ENCODE measurements at places on chromosomes 6 and 20.

- DNase-seq: no peak
Measured at GRCh38 chr6:71886184-71887005, at the start of gene RIMS1. Gene RIMS1, plus strand, starts transcription at chr6:71886550. Its CDS starts 474 bp downstream, at chr6:71887024.

DNA sequence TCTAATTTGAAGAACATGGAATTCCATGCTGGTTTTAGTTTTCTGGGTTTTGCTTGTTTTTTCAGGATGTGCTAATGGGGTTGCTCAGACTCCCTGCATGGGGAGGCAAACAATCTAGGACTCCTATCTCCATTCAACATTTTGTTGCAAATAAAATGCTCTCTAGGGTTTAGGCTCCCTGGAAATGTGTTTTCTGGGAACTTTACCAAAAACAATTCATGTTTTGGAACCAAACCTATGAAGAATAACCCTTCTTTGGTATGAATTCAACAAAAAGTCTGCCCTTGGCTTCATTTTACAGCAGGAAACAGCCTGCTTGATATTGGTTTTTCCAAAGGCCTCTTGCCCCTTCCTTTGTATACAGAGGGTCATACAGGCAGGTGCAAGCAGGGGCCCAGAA, 217.7 kb downstream of the FOXA2 start:
- no peak for DNase-seq

DNA sequence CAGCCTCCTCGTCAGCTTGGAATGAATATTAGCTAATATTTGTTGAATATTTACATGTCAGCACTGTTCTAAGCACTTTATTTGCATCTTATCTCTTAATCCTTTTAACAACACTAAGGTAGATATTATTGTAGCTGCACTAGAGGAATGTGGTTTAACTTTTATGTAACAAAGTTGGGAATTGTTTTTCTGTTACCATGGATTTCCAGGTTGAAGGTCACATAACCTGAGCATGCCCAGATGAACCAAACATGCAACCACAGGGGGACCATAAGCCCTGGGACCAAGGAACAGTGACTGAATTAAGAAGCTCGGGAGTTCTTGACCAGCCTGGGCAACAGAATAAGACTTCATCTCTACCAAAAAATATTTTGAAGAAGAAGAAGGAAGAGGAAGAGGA, 29.1 kb upstream of the YWHAB start:
- DNase-seq: no peak

DNA sequence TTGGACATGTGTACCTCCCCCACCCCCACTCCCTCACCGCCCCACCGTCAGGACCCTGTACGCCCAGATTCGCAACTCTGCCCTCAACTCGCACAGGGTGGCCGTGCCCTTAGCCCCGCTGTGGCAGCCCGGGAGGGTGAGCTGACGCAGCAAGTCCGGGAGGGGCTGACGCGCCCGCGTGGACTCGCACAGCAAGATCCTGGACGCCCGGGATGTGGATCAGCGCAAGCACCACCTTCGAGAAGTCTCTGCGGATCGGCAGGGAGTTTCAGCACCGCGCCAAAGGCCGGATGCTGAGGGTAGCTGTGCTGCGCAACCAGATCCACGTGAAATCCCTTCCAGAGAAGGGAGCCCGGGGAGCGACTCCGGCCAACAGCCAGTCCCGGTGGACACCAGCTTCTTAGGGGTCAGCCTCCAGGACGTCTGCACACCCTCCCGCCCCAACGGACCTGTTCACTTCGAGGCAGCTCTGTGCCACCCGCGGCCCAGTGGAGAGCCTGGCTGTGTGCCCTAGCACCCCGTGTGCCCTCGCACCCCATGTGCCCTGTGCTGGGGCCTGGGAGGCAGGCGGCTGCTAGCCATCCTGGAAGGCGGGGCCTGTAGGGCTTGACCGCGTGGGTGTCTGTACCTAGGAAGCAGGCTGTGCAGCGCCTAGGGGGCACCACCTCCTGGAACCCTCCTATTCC, 6.7 kb upstream of the GJA10 start:
- no peak for DNase-seq

DNA sequence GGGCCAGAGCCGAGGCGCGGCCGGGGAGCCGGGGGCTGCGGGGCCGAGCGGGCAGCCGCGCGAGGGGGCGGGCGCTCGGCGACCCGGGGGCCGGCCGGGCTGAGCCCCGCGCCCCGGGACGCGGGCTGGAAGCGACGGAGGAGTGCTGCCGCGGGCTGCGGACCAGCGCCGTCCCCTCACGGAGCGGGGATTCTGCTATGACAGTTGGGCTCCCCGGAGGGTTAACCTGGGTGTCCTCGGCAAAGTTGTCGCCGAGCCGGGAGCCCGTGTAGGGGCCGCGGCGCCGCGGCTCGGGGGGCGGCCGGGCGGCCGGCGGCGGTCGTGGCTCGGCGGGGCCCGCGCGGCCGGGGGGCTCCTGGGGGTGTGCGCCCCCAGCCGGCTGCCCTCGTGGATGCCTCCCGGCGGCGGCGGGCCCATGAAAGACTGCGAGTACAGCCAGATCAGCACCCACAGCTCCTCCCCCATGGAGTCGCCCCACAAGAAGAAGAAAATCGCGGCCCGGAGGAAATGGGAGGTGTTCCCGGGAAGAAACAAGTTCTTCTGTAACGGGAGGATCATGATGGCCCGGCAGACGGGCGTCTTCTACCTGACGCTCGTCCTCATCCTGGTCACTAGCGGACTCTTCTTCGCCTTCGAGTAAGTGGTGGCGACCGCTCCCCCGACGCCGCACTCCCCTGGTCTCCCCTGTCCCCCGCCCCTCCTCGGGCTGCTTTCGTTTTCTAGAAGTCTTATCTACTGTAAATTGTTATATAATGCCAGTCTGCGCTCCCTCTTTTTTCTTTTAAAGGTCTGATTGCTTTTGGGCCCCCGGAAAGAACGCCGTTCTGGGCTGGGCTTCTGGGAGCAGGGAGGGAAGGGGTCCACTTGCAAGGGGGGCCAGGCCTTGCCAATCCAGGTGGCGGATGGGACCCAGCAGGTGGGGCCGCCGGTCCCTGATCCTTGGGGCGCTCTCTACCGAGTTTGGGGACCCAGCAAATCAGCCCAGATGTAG, 936 bp downstream of the ZDHHC14 start:
- DNase-seq: no peak

DNA sequence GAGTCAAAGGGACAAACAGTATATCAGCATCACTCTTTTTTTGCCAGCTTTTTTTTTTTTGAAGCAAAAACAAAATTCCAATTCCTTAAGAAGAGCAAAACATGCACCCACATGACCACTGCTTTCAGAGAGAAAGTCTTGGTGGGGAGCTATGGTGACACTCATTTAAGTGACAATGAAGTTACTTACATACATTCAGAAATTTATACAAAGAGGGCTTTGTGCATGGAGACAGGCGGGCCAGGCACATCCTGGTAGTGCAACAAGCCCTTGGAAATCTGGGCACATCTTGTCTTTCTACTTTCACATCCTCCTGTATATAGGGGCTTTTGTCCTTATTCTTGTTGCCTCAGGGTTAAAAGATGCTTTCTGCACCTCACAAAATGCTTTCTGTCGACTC, 55.9 kb downstream of the IL22RA2 start:
- no peak for DNase-seq

- peak; percentile 53 for DNase-seq
Measured at GRCh38 chr6:161029195-161029809, 37.7 kb downstream of the MAP3K4 start.

GRCh38 chr6:3196770-3197169, 30.7 kb downstream of the TUBB2B start:
- DNase-seq: no peak

- no peak for DNase-seq
Measured at GRCh38 chr20:38804221-38804620, 1.3 kb upstream of the PPP1R16B start.

GRCh38 chr6:48628316-48628715, 517.3 kb upstream of the PTCHD4 start:
- no peak for DNase-seq

- no peak for DNase-seq
Measured at GRCh38 chr6:7235712-7236305, 77.2 kb downstream of the SSR1 start.

GRCh38 chr20:8117636-8118035, 14.4 kb upstream of the PLCB1 start:
- DNase-seq: no peak

GRCh38 chr6:92779746-92780145, 639.6 kb downstream of the EPHA7 start:
- no peak for DNase-seq

- no peak for DNase-seq
Measured at GRCh38 chr6:85483846-85484245, 34.0 kb downstream of the NT5E start.

GRCh38 chr6:101478891-101479290, 85.4 kb downstream of the GRIK2 start:
- DNase-seq: no peak

GRCh38 chr6:42777126-42777822, 4.6 kb upstream of the BICRAL start:
- DNase-seq: peak; percentile 74

DNA sequence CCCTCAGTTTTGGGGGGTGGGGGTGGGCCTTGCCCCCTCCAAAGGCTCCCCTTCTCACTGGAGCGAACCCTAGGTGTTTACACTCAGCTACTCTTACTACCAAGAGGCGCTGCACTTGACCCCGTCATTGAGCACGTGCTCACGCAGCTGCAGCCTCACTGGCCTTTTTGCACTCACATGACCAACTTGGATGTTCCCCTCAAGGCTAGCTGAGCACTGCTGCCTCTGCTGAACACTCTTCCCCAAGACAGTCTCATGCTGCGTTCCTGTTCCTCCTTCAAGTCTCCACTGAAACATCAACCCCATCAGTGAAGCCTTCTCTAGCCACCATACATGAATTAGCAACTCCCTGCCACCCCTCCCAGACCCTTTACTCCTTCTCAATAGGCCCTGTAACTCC, 4.0 kb downstream of the SOD2 start:
- no peak for DNase-seq

- DNase-seq: no peak
Measured at GRCh38 chr20:33753763-33754162, 22.0 kb downstream of the ZNF341 start.

DNA sequence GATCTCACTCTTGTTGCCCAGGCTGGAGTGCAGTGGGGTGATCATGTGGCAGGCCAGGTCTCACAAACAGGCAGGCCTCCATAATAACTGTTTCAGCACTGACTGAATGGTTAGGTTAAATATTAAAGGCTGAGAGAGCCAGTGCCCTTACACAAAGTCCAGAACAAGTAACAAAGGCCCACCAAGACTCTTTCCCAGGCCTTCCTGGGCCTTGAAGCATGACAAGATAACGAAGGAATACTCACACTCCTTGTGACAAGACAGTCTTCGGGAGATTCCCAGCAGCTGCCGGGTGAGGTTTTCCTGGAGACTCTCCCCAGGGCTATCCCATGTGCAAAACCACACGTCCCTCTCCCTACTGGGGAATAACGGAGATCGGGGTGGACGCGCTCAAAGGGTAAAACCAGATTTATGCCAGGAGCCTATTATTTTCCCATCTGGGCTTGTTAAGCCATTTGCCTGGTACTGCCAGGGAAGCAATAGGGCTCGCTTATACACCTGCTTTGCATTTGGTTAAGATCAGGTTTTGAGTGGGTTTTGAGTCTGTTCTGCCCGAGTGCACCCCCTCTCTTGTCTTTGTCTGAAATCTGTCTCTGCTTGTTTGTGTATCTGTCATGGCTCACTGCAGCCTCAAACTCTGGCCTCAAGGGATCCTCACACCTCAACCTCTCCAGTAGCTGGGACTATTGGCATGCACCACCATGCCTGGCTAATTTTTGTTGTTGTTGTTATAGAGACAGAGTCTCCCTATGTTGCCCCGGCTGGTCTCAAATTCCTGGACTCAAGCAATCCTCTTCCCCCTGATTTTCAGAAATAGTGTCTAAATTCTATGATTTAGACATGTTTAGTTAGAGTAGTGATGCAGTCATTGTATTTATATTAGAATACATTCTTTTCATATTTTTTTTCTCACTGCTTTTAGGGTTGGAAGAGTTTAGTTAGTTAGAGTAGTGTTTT, 1.4 kb upstream of the ENPP3 start:
- DNase-seq: no peak

- DNase-seq: no peak
Measured at GRCh38 chr6:106782536-106783285, 153.3 kb downstream of the QRSL1 start.

- no peak for DNase-seq
Measured at GRCh38 chr20:23145281-23145700, 59.2 kb upstream of the CD93 start.

GRCh38 chr20:36017048-36017951, 48.9 kb downstream of the CNBD2 start:
- DNase-seq: no peak

- no peak for DNase-seq
Measured at GRCh38 chr6:42236030-42236429, 18.4 kb upstream of the MRPS10 start.

- no peak for DNase-seq
Measured at GRCh38 chr6:63945987-63946386, 310.4 kb downstream of the PHF3 start.

DNA sequence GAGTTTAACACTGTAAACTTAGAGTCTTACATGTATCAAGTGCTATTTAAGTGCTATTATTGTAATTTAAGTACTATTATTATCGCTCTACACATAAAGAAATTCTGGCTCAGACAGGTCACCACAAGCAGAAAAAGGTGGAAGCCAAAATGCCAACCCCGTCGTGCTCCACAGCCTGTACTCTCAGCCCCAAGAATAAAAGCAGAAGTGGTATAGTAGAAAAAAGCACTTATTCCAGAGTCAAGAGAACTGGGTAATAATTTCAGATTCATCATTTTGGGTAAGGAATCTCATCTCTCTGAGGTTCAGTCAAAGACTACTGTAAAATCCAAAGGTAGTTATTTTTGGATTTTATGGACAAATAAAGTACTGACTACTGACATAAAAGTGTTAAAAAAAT, 943 bp downstream of the ZUP1 start:
- peak; percentile 12 for DNase-seq

DNA sequence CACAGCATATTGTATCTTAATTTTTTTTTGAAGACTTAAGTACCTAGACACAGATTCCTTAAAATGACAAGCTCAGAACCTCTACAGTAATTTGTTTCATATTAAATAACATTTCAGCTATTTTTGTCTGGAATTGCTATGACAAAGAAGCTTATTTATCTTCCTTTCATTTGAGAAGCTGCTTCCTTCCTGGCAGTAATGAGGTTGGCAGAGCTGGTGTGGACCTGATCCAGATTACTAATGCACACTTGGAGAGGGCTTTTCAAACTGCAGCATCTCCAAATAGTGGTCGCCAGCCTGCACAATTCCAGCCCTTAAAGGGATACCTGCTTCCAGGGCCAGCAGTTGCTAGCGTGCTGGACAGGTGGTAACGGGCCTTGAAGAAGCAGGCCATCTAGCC, 12.1 kb downstream of the PTCHD4 start:
- no peak for DNase-seq

GRCh38 chr6:34332251-34333198, 59.9 kb downstream of the NUDT3 start:
- no peak for DNase-seq

GRCh38 chr6:42454428-42454791, 2.7 kb upstream of the TRERF1 start:
- DNase-seq: no peak

DNA sequence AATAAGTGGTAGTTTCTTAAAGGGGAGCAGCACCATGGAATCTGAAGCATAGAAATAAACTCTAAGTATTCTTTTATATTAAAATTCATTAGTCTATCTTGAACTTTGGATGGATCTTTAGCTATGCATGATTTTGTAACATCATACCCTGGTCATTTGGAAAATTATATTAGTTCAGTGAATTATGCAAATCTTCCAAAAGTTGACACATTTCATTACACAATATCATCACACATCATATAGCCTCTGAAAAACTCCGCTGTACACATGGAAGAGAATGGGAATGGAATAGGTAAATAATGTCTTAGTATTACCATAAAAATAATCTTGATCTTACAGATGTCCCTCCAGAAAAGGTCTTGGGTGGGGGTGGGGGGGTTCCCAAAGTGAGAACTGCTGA, 96.1 kb downstream of the ATXN1 start:
- DNase-seq: no peak

- DNase-seq: no peak
Measured at GRCh38 chr6:169424821-169425240, 171.2 kb upstream of the THBS2 start.

All from GM12864 (cell line).